ENCODE measurements at places on chromosomes 12 and 14.

DNA sequence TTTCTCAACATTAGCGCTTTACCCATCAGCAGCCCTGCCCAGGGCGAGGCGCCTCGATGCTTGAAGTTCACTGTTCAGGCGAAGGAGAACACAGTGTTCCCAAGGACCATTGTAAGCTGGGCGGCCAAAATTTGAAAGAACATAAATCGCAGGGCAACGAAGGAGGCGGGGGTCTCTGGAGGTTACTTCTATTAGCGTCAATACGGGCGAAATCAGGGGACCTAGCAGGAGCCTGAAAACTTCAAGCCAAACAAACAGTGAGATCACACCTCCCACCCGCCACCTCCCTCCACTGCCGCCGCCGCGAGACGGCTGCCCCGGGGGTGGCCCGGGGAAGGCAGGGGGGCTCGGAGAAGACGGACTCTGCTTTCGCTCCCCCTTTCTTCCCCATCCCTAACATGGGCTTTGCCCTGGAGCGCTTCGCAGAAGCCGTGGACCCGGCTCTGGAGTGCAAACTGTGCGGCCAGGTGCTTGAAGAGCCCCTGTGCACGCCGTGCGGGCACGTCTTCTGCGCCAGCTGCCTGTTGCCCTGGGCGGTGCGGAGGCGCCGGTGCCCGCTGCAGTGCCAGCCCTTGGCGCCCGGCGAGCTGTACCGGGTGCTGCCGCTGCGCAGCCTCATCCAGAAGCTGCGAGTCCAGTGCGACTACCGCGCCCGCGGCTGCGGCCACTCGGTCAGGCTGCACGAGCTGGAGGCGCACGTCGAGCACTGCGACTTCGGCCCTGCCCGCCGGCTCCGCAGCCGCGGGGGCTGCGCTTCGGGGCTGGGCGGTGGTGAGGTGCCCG is at the start of gene PDZRN4:
TSS of gene PDZRN4 (plus strand) at position 263 of the 783 bp plus-strand sequence.
- DNase-seq = no peak

- DNase-seq = no peak
Observed at GRCh38 chr12:118982984-118983761, 1.8 kb downstream of the SRRM4 start.

DNA sequence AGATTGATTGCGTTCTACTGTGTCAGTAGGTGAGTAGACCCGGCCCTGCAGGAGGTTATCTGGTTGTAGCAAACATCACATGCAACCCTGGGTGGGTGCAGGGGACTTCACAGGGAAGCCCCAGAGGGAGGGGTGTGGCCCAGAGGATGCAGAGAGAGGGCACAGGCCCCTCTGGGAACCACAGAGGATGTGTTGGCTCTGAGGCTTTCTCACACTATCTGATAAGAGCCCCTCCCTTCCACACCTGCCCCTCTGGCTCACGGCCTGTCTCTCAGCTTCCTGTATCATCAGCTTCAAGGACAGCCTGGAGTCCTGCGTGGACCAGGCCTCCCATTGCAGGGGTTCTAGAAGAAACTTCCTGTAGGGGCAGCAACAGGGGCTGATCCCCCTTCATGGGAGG is 101.9 kb downstream of the RIN3 start:
- DNase-seq = peak; percentile 24

DNA sequence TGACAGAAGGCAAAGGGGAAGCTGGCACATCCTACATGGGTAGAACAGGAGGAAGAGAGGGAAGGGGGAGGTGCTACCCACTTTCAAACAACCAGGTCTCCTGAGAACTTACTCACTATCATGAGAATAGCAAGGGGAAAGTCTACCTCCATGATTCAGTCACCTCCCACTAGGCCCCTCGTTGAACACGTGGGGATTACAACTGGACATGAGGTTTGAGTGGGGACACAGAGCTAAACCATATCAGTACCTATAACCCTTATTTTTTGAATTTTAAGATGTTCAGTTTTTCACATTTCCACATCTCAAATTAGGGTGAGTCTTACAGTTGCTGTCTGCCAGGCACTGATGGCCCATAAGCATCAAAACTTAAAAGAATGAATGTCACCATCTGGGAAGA is 80.2 kb upstream of the ST8SIA1 start:
- no peak for DNase-seq

- no peak for DNase-seq
Observed at GRCh38 chr14:68084256-68084655, 264.7 kb downstream of the RAD51B start.

- DNase-seq = peak; percentile 81
Observed at GRCh38 chr12:4145990-4146859, 127.3 kb upstream of the CCND2 start.

DNA sequence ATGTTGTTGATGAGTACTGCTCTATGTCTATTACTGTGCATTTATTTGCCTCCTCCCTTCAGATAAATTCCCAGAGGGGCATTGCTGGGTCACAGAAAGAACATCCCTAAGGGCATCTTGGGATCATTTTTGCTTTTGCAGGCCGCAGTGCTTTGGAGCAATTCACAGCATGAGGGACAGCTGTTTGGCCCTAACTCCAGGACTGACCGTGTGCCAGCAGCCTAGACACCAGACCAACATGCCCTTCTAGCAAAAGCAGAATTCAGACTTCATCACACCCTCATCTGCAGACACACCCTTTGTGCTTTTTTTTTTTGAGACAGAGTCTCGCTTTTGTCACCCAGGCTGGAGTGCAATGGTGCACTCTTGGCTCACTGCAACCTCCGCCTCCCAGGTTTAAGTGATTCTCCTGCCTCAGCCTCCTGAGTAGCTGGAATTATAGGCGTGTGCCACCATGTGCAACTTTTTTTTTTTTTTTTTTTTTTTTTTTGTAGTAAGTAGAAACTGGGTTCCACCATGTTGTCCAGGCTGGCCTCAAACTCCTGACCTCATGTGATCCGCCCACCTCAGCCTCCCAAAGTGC is 31.0 kb downstream of the RNF34 start:
- no peak for DNase-seq

GRCh38 chr14:35878272-35879150 is 52.4 kb downstream of the BRMS1L start:
- DNase-seq = no peak

DNA sequence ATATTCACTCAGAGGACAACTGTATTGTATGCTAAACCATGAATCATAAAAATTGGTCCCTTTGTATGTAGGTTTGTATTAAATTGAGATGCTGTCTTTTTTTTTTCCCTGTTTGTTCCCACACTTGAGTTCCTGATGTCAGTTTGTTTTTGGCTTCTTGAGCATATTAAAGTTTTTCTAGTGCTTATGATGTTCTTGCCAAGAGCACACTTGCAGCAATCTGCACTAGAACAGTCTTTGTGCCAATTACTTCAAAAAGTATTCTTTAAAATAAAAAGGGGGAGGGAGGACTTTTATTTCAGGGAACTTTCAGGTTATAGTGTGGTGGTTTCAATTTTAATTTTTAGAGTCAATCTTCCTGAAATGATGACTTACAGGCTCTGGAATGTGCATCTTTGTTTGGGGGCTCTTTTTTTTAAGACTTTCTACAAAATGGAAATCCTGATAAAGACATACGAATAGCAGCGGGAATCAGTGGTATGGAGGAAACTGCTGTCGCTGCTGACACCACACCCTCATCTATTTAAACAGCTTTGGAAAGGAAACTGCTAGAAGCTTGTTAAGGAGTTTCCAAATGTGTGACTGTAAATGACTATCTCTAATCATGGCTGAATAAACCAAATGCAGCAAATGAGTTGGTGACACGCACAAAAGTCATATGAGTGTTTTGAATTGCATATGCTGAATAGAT is 188.6 kb downstream of the EGLN3 start:
- no peak for DNase-seq
